COR-L47 (cell line): ENCODE measurements at places on chromosomes 13 and 19.

DNA sequence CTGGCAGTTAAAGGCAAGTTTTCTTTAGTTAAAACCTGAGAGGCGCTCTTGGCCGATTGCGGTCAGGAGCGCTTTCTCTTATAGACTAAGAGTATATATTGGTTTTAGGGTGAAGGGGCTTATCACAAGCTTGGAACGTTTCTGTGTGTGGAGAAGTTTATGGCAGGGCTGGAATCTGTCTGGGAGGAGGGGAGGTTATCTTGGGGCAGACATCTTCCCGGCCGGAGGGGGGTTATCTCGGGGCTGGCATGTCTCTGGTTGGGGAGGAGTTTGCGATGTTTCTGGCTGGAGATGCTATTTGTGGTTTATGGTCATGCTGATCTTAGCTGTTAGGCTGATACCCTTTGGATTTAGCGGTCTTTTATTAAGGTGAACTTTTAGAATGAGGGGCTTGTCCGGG lies 18.3 kb downstream of the KDM4B start:
- DNase-seq = no peak

DNA sequence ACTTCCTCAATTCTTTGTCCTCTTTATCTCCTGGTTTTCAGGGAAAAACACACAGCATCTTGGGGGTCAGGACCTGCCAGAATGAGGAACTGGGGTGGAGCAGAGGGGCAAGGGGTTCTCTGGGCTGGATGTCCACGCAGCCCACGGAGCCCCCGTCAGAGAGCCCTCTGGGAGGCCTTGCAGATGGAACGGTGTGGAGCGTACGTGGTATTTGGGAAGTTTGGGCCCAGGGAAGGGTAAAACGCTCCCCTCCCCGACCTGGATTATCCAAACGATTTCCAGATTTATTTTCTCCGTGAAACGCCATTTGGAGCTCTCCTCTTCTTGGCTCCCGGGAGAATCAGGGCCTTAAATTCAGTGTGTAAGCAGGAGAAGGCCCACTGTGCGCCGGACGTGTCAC lies 51.7 kb upstream of the ZNF536 start:
- no peak for DNase-seq

DNA sequence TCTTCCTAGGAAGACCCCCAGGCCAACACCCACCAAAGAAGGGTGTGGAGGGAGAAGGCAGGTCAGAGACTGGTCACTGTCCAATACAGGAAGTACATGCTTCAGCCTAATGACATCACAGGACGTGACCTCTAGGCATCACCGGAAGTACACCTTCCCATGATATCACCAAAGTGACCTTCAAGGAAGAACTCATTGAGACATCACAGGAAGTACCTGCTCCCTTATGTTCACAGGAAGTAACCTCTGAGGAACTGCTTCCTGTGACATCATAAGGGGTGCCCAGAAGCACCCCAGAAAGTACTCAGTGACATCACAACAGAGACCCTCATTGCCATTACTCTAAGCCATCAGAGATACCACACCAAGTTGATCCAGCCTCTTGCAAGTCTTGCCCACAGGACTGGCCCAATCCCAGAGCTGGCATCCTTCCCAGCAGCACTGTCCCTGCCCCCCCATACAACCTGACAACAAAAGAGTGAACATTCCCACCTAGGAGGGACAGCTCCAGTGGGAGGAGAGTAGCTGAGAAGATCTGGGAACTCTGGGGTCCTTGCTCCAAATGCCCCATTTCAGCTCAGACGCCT lies 24.2 kb upstream of the NANOS2 start:
- DNase-seq = no peak

GRCh38 chr13:93806861-93807260 lies 580.3 kb downstream of the GPC6 start:
- no peak for DNase-seq

DNA sequence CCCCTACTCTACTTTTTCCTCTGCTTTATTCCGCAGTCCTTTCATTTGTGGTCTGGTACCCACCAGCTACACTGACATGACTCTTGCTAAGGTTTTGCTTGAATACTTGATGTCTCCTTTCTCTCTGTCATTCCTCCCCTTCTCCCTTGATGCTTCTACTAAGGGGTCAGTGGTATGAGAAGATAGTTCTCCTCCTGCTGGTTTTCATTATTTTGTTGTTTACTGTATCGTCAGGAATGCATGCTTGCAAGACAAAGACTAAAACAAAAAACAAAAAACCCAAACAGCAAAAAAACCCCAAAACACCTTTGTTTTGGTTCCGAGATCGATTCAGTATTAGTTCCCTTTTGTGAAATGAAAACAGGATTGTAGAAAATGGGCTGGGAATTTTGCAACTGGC lies 59.5 kb downstream of the PCCA start:
- DNase-seq = no peak

DNA sequence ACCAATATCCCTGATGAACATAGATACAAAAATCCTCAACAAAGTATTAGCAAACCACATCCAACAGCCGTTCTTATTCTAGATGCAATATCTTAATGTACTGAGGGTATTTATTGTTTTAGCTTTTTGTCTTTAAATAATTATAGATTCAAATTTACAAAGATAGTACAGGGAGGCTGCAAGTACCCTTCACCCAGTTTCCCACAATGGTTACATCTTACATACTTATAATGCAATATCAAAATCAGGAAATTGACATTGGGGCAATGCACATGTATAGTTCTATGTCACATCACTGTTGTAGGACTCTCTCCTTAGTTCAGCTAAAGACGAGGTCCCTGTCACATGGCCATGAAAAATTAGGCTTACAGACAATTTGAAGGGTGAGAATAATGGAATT lies 75.8 kb downstream of the RUBCNL start:
- no peak for DNase-seq

GRCh38 chr19:14502334-14503092 lies 6.6 kb upstream of the GIPC1 start:
- no peak for DNase-seq
